ENCODE measurements at places on chromosomes 1 and 21.

- DNase-seq = no peak
Measured at GRCh38 chr1:192311281-192311680, 5.5 kb upstream of the RGS21 start.

DNA sequence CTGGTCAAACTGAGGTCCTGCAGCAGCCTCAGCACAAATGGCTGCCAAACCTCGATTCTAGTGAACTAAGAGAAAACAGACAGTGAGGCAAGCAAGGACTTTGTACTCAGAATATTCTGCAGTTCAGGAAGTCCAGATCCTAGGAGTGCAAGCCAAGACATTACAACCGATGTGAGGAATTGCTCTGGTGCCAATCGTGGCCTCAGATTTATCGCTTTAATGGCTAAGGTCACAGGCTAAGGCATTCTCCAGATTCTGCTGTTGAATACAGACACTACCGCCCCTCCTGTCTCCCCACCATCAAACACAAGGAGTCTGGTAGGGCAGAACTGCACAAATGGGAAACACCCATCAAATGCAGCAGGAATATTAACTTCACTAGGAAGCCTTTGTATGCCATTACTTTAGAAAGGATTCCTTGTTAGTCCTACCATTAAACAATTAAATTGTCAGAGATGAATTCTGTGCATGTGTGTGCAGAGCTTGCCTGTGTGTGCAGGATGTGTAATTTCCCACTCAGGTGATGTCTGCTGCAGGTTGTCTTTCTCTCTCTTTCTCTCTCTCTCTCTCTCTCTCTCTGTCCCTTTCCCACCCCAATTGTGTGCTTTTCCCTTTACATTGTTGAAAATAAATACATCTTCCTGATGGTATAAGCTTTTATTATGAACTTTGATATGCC is 9.2 kb upstream of the SERTAD4 start:
- no peak for DNase-seq

DNA sequence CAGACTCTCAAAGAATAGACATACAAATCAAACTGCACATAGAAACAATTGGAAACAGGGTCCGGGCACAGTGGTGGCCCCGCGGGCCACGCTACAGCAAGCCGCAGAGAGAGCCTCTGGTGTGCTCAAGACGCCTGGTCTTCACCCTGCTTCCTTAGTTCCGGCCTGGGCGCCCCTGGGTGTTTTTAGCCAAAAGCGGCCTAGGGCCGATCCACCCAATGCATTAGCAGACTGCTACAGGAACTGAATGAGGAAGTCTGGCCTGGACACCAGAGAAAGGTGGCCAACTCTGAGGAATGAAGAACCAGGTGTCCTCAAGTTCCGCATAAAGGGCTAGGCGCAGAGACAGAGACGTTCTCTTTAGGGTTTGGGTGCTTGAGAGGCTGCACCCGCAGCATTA is 1.7 kb downstream of the PRRX1 start:
- DNase-seq = no peak

DNA sequence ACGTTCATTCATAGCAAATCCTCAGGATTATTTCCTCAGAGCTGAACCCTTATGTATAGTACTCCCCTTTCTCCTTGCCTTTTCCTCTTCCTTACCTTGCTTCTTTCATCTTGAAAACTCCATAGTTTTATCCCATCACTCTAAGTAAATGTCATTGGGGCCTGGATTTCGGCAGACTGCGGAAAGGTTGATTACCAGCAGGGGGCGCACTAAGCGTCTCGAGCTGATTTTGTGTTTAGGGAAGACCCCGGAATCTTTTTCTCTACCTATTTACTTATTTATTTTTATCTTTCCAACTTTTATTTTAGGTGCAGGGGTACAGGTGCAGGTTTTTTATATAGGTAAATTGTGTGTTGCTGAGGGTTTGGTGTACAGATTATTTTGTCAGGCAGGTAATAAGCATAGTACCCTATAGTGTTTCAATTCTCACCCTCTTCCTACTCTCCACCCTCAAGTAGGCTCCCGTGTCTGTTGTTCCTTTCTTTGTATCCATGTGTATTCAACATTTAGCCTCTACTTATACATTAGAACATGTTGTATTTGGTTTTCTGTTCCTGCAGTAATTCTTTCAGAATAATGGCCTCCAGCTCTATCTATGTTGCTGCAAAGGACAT is 11.4 kb upstream of the MTARC1 start:
- no peak for DNase-seq

- DNase-seq = peak; percentile 3
Measured at GRCh38 chr1:25198663-25199252, 33.5 kb downstream of the SYF2 start.

DNA sequence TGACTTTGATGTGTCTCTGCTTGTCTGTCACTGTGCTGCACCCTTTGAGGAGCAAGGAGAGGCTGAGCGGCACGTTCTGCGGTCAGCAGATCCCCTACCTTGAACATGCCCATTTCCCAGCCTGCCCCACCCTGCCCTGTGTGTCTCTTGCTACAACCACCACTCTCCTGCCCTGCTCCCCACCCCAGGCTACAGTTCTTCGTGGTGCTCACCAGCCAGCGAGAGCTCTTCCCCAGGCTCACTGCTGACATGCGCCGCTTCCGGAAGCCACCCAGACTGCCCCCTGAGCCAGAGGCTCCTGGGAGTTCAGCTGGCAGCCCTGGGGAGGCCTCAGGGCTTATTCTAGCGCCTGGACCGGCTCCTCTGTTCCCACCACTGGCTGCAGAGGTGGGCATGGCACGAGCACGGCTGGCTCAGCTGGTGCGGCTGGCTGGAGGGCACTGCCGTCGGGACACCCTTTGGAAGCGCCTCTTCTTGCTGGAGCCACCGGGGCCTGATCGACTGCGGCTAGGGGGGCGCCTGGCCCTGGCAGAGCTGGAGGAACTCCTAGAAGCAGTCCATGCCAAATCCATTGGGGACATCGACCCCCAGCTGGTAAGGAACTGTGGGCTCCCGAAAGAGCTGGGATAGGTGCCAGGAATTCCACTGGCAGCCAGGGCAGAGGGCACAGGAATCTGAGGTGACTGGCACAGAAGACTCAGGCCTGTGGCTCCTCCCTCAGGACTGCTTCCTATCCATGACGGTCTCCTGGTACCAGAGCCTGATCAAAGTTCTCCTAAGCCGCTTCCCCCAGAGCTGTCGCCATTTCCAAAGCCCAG is 5.6 kb downstream of the HYI start:
- no peak for DNase-seq

Measured in stimulated activated CD8-positive, alpha-beta memory T cell treated with anti-CD3 and anti-CD28 coated beads, Interleukin-7, amount 100 ng/mL, for 48 hours (primary cell).